K562 (cell line): ENCODE measurements at places on chromosomes 1 and 21. TPM values are rescaled to one million over a fixed set of nuclear protein-coding genes. Genes with fewer than 3 reads are reported as not detected.

- DNase-seq: no peak
Observed at GRCh38 chr1:233121947-233122559, 171.6 kb downstream of the NTPCR start.

- no peak for DNase-seq
Observed at GRCh38 chr1:62281922-62282555, 37.2 kb downstream of the KANK4 start.

DNA sequence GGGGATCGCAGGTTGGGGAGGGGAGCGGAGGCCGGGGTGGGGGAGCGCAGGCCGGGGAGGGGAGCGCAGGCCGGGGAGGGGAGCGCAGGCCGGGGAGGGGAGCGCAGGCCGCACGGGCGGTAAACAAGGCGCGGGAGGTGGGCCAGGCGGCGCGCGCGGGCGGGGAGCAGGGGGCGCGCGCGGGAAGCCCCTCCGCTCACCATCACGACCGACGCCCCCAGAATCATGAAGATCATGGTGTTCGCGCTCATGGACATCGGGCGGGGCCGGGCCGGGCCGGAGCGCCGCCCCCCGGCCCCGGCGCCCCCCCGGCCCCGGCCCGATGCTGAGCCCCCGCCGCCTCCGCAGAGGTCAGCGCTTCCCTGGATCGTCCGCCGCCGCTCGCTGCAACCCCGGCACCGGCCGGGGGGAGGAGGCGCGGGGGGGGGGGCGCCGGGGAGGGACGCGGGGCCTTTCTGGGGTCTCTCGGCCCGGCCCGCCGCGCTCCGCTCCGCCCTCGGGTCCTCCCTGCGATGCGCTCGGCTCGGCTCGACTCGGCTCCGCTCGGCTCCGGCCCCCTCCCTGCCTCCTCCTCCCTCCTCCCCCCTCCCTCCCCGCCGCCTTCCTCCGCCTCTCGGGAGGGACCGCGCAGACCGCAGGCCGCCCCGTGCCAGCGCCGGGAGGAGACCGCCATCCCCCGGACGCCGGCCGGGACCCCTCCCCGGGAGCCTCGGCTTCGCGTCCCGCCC, at the start of gene TMEM240:
Gene TMEM240 (minus strand): TSS at position 535 of the 728 bp plus-strand sequence. CDS start 278 bp downstream, at position 257.
- no peak for DNase-seq

DNA sequence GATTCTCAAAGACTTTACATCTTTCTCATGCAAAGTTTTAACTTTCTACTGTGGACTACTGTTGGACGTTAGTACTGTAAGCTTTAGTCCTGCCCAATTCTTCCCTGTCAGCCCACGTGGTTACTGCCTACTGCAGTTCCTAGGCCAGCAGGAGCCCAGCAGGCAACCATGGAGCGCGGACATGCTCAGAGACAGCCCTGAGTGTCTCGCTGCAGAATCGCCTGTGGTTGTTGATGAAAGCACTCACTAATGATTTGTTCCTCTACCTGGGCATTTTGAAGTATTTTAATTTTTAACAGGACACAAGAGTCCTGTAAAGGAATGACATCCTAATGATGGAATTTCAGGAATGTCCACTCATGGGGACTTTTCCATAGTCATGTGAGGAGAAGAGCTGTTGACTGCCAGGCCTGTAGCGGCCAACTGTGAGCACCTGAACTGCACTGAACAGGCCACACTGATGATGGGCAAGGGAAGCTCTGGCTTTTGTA, 44.1 kb downstream of the PGBD5 start:
- DNase-seq: no peak

GRCh38 chr1:157288996-157289395, 150.8 kb upstream of the ETV3 start:
- DNase-seq: no peak

TNFRSF4 gene
- 0.44 and 0.47 TPM in 2 replicates for total RNA-seq

LCE2C gene
- not detected in 2 replicates for total RNA-seq

ATP6V1G3 gene
- not detected in 2 replicates for total RNA-seq

KIF14 gene
- 25.0 and 26.8 TPM in 2 replicates for total RNA-seq

PEAR1 gene
- total RNA-seq: 5.2 and 6.1 TPM in 2 replicates

SYDE2 gene
- 6.0 and 6.4 TPM in 2 replicates for total RNA-seq

DARS2 gene
- total RNA-seq: 59.0 and 62.3 TPM in 2 replicates
